ENCODE measurements at places on chromosomes 13 and 19.
A peak's percentile ranks its signal among the peaks of the same experiment; 100 is the strongest.

DNA sequence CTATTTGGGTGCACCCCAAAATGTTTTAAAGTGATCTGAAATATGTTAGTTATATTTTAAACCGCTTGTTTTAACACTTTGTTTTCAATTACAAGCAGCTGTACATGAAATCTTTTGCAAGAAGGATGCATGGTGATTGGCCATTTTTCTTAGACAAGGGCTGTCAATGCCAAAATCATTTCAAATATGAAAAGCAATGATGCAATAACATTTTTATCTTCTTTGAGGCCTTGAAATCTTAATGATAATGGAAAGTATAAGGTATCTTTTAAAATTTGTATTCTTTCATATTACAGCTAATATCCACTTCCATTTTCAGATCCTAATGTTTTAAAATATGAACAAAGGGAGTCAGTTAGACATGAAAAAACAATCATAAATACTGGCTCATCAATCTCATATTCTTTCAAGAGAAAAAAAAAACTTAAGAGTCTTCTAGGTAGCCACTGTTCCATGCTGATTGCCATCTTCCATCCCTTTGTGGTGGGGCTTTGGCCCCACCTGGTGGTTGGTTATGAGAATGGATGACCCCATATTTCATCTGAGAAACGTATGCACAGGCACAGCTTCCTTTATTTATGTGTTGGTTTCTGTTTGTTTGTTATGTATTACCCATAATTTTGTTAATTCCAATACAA lies 330.3 kb upstream of the MIR17HG start:
- H3K27me3 ChIP-seq = no peaks in the 10 kb centered on the region
- H3K4me3 ChIP-seq = no peak overlapping the region
- H3K36me3 ChIP-seq = no peaks in the 10 kb centered on the region
- no peaks in the 10 kb centered on the region for H3K4me1 ChIP-seq
- H3K27ac ChIP-seq = no peak overlapping the region

DNA sequence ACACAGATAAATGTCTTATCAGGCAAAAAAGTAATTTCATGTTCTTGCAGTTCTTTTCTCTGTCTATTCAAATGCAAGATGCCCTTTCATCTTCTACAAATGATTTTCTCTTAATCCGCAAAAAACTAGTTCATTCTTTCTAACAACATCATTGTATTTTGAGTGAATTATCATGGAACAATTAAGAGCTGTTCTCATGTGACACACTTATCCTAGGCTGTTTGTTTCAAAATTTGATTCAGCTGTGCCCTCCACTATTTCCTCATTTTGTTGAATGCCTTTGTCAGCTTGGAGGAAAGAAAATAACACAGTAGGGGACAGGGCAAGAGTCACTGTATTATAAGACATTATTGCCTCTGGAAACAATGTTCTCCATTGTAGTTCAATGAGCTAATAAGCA lies 396.9 kb downstream of the KCTD12 start:
- H3K27ac ChIP-seq = no peak overlapping the region
- no peak overlapping the region for H3K4me3 ChIP-seq

DNA sequence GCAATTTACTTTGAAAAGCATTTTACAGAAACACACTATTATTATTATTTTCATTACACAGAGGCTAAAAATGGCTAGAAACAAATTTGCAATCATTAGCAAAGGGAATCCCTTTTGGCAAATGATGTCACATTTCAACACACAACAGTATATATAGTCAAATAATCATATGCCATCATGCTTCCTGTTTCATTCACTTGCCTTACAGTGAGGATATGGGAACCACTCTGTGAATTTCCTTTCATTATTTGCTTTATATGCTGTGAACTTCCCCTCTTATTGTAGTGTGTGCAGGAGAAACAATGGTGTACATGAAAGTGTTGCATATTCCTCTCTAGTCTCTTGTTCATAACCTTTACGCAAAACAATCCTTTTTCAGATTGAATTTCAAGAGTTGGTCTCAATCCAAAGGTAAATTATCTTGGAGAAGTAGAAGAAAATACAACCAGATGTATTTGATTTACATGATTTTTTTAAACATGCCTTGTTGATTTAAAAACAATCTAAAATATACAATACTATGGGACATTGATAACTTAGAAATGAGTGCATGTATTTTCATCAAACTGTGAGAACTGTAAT lies 657.3 kb downstream of the EFNB2 start:
- DNase-seq = no peak
- no peak overlapping the region for H3K4me3 ChIP-seq
- H3K4me1 ChIP-seq = no peaks in the 10 kb centered on the region
- no peaks in the 10 kb centered on the region for H3K27me3 ChIP-seq
- H3K36me3 ChIP-seq = no peaks in the 10 kb centered on the region

DNA sequence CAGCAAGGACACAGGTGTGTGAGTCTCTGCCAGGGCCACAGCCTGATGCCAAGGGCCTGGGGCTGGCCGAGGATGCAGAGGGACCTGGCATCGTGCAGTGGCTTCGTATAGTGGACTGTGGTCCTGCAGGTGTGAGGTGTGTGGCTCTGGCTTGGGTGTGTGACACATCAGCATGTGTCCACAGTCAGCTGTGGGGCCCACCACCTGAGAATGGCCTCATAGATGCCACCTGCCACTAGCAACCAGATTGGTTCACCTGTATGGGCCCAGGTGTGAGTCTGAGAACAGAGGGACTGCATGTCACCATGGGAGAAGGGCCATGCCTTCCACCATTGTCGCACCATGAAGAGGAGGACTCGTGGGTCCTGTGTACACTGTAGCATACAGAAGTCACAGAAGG lies 2.4 kb downstream of the PPP1R14A start:
- H3K27me3 ChIP-seq = peaks cover 9% of the 10 kb centered on the region
- DNase-seq = no peak
- no peak overlapping the region for H3K27ac ChIP-seq

GRCh38 chr19:51137792-51138425 lies 4.2 kb upstream of the SIGLEC7 start:
- DNase-seq = no peak
- no peaks in the 10 kb centered on the region for H3K4me1 ChIP-seq
- no peak overlapping the region for H3K27ac ChIP-seq
- no peaks in the 10 kb centered on the region for H3K36me3 ChIP-seq
- H3K4me3 ChIP-seq = no peak overlapping the region
- H3K27me3 ChIP-seq = no peaks in the 10 kb centered on the region

DNA sequence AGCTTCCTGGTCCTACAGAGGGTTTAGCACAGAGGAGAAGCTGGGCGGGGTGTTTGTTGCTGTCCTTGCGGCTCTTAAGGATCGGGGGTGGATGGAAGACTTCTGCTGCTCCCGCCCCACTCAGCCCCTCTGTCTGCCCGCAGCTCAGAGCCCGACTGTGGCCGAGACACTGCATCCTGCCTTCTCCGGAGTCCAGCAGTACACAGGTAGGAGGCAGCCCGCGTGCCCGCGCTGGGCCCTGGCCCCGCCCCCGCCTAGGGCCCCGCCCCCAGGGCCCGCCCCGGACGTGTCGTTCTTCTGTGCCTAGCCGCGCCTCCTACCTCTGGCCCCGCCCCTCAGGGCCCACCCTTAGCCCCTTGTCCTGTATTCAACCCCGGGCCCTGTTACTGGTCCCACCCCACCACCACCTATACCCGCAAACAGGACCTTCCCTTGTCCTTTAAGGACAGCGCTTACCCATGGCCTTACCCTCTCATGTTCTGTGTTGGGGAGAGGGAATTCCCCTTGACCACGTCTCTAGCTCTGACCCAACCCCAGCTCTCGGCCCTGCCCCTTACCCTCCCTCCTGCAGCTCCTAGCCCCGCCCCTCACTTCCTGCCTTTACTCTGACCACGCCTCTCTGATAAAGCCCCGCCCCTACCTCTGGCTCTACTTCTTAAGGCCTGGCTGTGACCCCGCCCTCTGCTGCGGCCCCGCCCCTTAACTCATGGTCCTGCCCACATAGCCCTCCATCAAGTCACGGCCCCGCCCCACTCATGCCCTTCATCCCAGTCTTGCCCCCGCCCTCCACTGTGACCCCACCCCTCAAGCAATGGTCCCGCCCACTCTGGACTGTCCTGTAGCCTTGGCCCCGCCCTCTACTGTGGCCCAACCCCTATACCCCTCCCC lies 60.5 kb downstream of the CELF5 start:
- peaks cover 10% of the 10 kb centered on the region for H3K4me1 ChIP-seq
- peak; percentile 72 for DNase-seq
- H3K27ac ChIP-seq = no peak overlapping the region
- peaks cover 2% of the 10 kb centered on the region for H3K27me3 ChIP-seq
- H3K4me3 ChIP-seq = peak overlapping the region; percentile 39

DNA sequence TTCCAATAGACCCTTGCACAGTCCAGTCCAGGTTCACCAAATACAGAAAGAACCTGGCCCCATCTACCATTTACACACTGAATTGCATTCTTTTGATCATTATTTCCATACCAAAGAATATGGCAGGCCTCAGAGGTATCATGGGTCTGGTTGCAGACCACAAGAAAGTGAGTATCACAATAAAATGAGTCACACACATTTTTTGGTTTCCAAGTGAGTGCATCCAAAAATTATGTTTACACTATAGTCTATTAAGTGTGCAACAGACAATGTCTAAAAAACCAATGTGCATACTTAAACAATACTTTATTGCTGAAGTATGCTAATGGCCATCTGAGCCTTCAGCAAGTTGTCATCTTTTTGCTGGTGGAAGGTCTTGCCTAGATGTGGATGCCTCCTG lies 105.3 kb downstream of the SPACA7 start:
- no peak for DNase-seq
- H3K4me3 ChIP-seq = no peak overlapping the region
- H3K36me3 ChIP-seq = peaks cover 5% of the 10 kb centered on the region
- H3K27ac ChIP-seq = no peak overlapping the region

DNA sequence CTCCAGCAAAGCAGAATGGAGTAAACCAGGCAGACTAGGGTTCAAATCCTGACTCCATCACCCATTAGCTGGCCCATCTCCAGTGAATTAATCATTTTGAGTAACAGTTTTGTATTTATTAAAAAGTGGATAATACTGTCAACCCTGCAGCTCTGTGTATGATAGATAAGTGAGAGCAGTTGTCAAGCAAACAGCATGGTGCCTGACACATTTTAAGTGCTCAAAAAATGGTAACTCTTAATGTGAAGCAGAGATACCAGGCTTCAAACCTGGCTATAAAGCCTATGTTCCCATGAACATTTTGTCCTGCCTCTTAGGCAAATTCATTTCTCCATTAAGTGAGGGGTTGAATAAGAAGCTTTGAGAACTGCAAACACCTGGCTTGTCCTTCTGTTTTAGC lies 409.6 kb downstream of the TBC1D4 start:
- no peak overlapping the region for H3K27ac ChIP-seq
- no peak overlapping the region for H3K4me3 ChIP-seq
- H3K4me1 ChIP-seq = no peaks in the 10 kb centered on the region
- no peaks in the 10 kb centered on the region for H3K36me3 ChIP-seq

GRCh38 chr19:1783874-1784273 lies 28.2 kb downstream of the ATP8B3 start:
- no peak overlapping the region for H3K4me3 ChIP-seq
- no peaks in the 10 kb centered on the region for H3K4me1 ChIP-seq
- H3K27me3 ChIP-seq = peaks cover 23% of the 10 kb centered on the region
- no peak overlapping the region for H3K27ac ChIP-seq
- no peaks in the 10 kb centered on the region for H3K36me3 ChIP-seq
- no peak for DNase-seq

DNA sequence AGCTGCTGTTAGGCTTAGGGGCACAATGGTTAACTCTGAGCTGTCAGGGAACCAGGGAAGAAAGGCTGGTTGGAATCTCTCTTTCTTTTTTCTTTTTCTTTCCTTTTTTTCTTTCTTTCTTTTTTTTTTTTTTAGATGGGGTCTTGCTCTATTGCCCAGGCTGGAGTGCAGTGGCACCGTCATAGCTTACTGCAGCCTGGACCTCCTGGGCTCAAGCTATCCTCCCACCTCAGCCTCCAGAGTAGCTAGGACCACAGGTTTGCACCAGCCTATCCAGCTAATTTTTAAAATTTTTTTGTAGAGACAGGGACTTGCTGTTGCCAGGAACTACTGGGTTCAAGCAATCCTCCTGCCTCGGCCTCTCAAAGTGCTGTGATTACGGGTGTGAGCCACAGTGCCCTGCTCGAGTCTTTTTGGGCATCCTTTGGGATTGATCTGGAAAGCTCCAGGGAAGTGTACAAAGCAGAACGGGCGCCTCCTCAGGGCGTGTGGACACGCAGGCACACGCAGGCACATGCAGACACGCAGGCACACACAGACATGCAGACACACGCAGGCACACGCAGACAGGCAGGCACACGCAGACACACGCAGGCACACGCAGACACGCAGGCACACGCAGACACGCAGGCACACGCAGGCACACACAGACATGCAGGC lies 99.2 kb downstream of the GADD45B start:
- no peak overlapping the region for H3K4me3 ChIP-seq
- H3K4me1 ChIP-seq = peaks cover 10% of the 10 kb centered on the region
- H3K27me3 ChIP-seq = no peaks in the 10 kb centered on the region
- no peaks in the 10 kb centered on the region for H3K36me3 ChIP-seq

- no peak for DNase-seq
- H3K4me1 ChIP-seq = no peaks in the 10 kb centered on the region
- no peaks in the 10 kb centered on the region for H3K36me3 ChIP-seq
- no peak overlapping the region for H3K4me3 ChIP-seq
- H3K27ac ChIP-seq = no peak overlapping the region
These were observed 7.7 kb upstream of the RNF113B start for GRCh38 chr13:98184792-98185191.

GRCh38 chr19:47881757-47882156 lies 4.4 kb downstream of the SULT2A1 start:
- H3K4me1 ChIP-seq = no peaks in the 10 kb centered on the region
- H3K27me3 ChIP-seq = no peaks in the 10 kb centered on the region
- no peaks in the 10 kb centered on the region for H3K36me3 ChIP-seq
- H3K27ac ChIP-seq = no peak overlapping the region
- H3K4me3 ChIP-seq = no peak overlapping the region
- no peak for DNase-seq

DNA sequence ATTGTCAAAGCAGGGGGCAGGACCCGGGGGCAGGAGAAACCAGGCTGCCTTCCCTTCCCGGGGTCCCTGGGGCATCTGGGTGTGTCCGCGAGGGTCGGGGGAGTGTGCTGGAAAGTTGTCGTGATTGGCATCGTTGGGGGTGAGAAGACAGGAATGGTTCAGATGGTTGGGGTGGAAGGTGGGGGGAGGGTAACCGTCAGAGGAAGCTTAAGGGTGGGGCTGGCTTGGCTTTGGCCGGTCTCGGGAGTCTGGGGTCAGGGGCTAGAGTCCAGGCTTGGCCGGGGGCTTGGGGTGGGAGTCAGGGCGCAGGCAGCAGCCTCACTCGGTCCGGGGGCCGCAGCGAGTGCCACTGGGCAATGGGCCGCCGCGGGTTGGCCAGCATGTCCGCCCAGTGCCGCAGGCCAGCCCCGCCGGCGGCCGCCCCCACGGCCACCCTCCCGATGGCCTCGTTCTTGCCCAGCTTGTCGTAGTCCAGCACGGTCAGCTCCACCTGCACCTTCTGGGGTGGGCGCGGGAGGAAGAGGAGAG lies 6.8 kb upstream of the DNAAF3 start:
- no peak overlapping the region for H3K27ac ChIP-seq
- peaks cover 42% of the 10 kb centered on the region for H3K27me3 ChIP-seq
- peaks cover 13% of the 10 kb centered on the region for H3K4me1 ChIP-seq

DNA sequence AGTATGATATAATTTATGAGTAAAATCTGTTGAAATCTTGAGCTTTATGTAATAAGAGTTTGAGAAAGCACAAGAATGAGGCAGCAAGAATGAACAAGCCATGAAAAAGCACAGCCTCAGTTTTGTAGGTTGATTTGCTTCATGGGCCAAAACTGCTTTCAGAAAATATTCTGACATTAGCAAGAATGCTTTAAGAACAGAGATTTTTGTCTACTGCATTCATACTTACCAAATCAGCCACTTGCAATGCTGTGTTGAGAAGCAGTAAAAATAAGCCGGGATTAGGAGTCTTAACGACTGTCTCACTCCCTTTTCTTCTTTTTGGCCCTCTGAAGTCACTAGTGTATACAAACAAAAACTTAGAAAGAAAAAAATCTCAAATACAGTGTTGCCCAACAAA lies 114.5 kb downstream of the POSTN start:
- no peaks in the 10 kb centered on the region for H3K27me3 ChIP-seq
- no peak overlapping the region for H3K27ac ChIP-seq
- H3K4me3 ChIP-seq = no peak overlapping the region
- DNase-seq = no peak
